ENCODE measurements at places on chromosomes 13 and 19.

- no peak for DNase-seq
Observed at GRCh38 chr13:46962281-46962941, 65.6 kb upstream of the HTR2A start.

GRCh38 chr19:10918359-10918758 is 10.1 kb downstream of the YIPF2 start:
- DNase-seq: no peak

GRCh38 chr13:111937777-111938311 is 129.1 kb upstream of the SOX1 start:
- DNase-seq: no peak

GRCh38 chr19:56671613-56671994 is at the start of gene ZNF835:
Gene ZNF835 (minus strand): TSS chr19:56671757. CDS start chr19:56665198, 6,559 bp downstream.
- peak; percentile 77 for DNase-seq

DNA sequence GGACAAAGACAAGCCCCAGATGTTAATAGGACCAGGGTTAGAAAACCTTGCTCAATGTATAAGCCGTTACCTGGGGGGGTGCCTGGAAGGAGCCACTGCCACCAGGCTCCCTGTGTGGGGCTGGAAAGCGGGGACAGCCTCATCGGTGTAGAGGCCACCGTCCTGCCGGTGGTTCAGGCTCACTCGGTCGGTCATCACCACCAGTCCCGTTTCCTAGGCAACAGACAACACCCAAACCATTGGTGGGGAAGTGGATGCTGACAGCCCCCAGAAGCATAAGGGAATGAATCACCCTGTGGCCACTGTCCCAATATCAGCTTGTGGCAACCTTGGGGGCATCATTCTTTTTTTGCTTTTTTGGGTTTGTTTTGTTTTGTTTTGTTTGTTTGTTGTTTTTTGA is 55.8 kb downstream of the CPAMD8 start:
- DNase-seq: no peak

- DNase-seq: no peak
Observed at GRCh38 chr13:49927755-49928154, 8.4 kb downstream of the SPRYD7 start.

DNA sequence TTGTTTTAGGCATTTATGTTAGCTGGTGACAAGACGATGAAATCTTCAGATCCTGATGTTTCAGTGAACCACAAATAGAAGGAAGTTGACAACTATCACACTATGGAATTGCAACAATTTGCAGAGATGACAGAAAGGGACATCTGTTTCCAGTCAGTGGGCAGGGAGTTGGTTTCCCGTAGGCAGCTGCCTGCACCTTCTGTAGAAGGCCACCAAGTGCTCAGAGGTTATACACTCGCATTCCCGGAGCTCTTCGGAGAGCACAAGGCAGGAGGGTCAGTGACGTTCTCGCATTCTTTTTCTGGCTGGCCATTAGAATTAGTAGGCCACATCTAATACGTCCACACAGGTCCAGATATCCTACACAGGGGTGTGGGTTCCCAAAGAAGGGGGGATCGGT is 129.4 kb downstream of the SHISA2 start:
- DNase-seq: no peak

DNA sequence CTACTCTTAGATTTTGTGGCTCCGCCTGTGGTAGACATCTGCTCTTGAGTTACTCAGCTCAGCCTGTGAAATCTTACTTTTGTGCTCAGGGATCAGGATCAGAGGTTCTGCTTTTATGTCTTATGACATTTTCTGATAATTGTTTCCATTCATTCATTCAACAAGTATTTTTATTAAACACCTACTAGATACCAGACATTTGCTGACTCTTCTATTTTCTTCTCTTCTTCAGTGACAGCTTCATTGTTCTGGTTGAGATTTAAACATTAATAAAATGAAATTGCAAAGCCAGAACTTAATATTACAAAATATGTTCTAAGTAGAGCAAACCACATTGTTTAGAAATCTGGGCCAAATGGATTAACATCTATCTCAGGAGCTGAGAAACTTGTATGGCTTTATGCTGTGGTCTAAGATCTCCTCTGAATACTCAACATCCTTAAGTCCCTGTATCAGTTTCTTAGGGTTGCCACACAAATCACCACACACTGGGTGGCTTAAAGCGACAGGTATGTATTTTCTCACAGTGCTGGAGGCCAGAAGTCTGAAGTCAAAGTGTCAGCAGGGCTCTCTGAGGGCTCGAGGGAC is 15.8 kb upstream of the MICU2 start:
- no peak for DNase-seq

DNA sequence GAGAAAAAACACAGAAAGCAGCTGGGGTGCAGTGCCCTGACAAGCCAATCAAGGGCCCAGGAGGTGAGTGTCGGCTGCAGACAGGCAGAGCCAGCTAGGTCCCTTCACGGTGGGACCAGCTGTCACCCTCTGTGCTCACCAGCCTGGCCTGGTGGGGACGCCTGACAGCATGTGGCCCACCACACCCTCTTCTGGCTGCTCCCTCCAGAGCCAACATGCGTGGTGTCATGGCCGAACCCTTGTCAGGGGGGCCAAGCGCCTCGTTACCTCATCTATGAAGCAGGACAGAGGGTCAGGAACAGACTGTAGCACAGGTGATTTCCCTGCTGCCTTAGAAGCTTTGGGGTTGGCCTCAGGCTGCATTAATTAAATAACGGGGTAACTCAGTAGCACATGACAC is 40.0 kb upstream of the ISYNA1 start:
- DNase-seq: no peak

DNA sequence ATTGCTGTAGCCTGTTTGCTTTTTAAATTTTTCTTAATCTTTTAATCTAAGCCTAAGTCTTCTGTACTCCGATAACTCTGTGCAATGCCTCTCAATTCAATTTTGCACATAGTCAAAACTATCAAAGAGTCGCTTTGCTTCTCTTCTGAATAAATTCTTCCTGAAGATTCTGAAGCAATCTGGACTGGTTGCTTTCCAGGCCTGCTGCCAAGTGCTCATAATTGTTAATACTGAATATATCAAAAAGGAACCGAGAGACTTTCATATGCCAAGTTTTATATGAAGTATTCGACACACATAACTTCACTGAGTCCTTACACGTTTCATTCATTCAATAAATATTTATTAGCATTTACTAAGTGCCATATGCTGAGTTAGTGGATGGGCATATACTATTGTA is 91.3 kb downstream of the EDNRB start:
- DNase-seq: no peak

DNA sequence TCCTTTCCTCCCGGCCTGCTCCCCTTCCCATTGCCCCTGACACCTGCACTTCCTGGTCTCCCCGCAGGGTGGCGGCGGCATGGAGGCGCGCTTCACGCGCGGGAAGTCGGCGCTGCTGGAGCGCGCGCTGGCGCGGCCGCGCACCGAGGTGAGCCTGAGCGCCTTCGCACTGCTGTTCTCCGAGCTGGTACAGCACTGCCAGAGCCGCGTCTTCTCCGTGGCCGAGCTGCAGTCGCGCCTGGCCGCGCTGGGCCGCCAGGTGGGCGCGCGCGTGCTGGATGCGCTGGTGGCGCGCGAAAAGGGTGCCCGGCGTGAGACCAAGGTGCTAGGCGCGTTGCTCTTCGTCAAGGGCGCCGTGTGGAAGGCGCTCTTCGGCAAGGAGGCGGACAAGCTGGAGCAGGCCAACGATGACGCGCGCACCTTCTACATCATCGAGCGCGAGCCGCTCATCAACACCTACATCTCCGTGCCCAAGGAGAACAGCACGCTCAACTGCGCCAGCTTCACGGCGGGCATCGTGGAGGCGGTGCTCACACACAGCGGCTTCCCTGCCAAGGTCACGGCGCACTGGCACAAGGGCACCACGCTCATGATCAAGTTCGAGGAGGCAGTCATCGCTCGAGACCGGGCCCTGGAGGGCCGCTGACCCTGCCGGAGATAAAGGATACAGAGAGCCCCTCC is 1.7 kb downstream of the TRAPPC5 start:
- no peak for DNase-seq

DNA sequence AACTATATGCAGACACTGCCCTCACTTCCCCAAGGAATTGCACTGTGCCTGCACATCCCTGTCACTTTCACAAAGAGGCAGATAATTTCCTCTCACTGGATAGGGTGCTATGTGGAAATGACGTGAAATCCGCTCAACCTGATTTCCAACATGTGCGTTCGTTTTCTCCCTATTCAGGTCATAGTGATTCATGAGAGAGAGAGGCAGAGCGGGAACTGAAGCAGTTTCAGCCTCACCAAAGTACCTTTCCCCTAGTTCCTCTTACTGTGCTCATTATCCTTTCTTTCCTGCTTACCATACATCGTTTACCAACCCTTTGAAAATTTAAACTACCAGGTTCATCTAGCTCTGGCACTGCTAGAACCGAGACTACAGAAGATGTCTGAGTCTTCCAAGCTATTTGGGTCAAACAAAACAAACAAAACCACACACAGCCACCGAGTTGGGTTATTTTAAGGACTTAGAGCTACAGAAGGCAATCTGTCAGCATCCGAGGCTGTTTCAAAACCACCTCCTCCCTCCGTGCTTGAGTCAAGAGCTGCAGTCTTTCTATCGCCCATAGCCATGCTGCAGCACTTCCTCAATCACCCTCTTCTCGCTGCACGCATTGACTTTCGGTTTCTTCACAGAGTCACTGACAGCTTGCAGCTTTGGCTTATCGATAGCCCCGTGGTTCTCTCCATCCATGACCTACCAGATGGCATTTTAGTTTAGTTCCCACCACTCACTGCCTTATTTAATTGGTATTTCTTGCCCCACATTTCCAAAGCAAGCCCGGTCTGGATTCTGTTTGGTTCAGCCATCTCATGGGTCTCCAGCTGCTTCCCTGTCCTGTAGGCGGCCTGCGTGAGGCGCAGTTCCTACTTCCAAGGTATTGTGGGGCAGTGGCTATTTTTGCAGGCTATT is 1395.8 kb downstream of the EFNB2 start:
- DNase-seq: peak; percentile 36

- DNase-seq: no peak
Observed at GRCh38 chr19:56015756-56016155, 29.2 kb downstream of the NLRP5 start.

DNA sequence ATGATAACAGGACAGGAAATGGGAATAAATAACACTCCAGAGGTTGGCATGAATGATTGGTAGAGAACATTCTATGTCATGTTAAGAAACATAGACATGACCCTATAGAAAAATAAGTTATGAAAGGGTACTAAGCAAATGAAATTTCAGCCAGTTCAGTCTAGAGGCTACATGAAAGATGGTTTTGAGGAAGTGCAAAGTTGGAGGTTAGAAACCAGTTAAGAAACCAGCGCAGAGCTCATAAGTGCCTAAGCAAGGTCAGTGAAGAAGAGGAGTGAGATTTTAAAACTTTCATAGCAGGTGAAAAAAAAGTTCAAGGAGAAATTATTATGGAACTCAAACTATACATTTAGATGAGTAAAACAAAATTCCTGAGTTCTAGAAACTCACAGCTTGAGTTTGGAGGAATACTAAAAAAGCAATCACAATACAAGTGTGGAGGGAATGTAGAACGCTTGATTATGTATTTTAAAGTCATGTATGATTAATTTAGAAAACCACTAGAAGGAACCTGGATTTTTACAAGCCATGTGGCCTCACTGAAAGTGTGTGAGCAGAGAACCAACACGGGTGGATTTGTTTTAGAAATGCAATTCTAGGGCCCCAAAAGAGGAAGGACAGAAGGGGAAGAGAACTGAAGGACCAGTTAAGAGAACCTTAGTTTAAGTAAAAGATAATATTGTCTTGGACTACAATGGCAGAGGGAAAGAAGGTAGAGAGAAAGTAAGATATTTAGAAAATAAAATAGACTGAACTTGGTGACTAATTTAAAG is 162.4 kb downstream of the PCDH20 start:
- DNase-seq: no peak

GRCh38 chr13:84737661-84738060 is 855.4 kb upstream of the SLITRK1 start:
- DNase-seq: no peak

DNA sequence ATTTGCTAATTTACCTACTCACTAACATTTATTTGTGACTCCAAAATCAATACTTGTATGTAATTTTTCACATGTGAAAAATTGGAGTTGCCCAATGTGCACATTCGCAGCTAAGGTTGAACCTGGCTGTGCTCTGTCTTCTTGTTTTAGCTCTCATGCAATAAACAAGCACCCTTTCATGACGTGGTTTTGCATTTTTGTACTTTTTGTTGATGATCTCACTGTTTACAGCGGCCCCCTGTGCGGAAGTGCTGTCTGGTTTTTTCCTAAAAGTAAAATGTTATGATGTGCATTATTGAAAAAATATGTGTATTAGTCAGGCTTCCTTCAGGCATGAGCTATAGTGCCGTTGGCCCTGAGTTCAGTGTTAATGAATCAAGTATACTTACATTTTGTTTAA is 18.1 kb downstream of the DGKH start:
- no peak for DNase-seq

Measured in activated T-cell treated with anti-CD3 and anti-CD28 coated beads for 1 hour (primary cell).